Ovary (tissue), 10 donors: ENCODE measurements at places on chromosomes 6 and 20. TPM values are rescaled to one million over a fixed set of nuclear protein-coding genes. Genes with fewer than 3 reads are reported as not detected.

DNA sequence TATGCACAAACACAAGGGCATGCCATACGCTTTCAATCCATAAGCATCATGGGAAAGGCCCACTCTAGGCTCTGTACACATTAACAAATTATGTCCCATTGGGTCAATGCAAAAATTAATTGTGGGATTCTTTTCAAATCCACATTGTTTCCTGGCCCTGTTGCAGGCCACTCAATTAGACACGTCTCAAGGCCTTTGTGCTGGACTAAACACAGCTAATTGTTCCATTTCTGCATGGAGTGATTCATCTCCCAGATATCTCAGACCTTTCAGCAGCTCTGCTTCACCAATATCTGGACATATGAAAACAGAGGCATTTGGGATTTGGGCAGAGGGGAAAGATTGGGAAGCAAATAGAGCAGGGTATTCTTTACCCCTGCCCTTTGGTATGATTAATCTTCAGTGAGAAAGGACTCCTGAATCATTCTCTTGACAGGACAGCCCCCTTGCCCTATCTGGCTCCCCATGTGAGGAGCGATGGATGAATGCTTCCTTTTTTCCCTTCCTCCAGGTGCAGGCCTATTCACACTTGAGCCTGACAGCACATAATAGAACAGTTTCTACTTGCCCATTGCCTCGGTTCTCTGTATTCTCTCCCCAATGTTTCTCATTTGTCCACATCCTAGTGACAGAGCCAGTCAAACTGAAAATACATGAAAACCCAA is 547.6 kb downstream of the HAO1 start:
- DNase-seq: no peak

The CALHM4 gene
- total RNA-seq: not detected

- no peak for DNase-seq
Measured at GRCh38 chr20:52033313-52033712, 158.3 kb downstream of the ZFP64 start.

- no peak for DNase-seq
Measured at GRCh38 chr6:161270116-161270515, 3.7 kb downstream of the AGPAT4 start.

The BMP5 gene
- total RNA-seq: not detected

GRCh38 chr6:131317516-131317915 is 182.2 kb downstream of the AKAP7 start:
- DNase-seq: no peak

The SLC2A10 gene
- total RNA-seq: 16.7 TPM

The RGS17 gene
- total RNA-seq: 0.36 TPM

GRCh38 chr20:35497780-35498189 is 31.7 kb downstream of the C20orf173 start:
- DNase-seq: peak; percentile 82

- DNase-seq: peak; percentile 54
Measured at GRCh38 chr6:56693246-56693607, 50.5 kb upstream of the DST start.

The CFAP206 gene
- 0.25 TPM for total RNA-seq

DNA sequence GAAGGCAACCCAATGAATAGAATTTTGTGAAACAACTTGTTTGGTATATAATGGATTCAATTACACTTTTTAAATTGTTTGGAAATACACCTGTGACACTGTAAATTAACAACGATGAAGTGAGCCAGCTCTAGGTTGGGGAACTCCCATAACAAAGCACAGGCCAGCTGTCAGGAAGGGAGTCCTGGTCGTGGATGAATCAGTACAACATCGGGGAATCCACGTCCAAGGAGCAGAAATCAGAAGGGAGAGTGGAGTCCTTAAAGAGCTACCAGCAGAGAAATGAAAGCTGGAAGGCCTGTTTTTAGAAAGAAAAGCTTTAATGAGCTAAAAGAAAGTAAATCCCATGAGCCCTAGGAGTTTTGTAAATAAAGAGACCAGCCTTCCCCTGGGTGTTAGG is 223.1 kb upstream of the SLC35B3 start:
- DNase-seq: no peak

GRCh38 chr6:40343877-40344565 is 243.1 kb downstream of the LRFN2 start:
- no peak for DNase-seq

The DPPA5 gene
- total RNA-seq: not detected

The FGD2 gene
- total RNA-seq: 3.4 TPM

DNA sequence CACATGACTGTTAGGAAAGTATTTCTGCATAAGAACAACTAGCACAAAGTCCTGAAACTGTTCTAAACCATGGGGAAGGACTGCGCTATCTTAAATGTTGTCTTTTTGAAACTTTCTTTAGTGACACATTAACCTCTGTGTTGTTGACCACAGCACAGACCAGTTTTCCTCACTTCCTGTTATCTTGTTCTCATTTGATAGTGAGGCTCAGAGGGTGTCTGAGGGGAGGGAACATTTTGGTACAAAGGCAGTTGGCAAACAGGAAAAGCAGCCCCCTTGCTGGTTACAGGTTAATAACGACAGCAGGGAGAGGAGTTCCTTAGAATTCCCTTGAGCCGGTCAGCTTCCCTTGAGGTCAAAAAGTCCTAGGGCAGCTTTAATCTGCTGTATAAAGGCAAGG is 143.5 kb upstream of the BMP2 start:
- no peak for DNase-seq

DNA sequence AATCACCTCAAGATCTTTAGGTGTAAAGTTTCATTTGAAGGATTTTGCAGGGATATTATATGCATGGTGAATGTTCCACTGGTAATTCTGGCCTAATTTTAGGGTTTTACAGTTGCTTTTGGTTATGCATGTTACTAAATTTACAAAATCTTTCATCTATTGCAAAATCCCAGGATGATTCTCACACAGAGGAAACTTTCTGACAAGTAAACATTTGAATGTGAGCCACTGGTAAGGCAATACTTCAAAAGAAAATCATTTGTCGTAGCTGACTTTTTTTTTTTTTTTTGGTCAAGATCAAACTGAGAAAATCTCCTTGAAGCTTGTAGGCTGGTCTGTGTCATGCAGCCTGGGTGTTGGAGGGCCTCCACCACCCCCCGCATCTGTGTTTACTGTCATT is 141.9 kb upstream of the EXOC2 start:
- DNase-seq: no peak

GRCh38 chr20:6657111-6657510 is 110.4 kb upstream of the BMP2 start:
- DNase-seq: no peak

- no peak for DNase-seq
Measured at GRCh38 chr6:72238900-72239299, 352.6 kb downstream of the RIMS1 start.

GRCh38 chr20:43726811-43727338 is at the start of gene GTSF1L:
Gene GTSF1L, minus strand, starts transcription at chr20:43727002. Its CDS starts 308 bp downstream, at chr20:43726694.
- no peak for DNase-seq

The FBXO30 gene
- total RNA-seq: 9.7 TPM

DNA sequence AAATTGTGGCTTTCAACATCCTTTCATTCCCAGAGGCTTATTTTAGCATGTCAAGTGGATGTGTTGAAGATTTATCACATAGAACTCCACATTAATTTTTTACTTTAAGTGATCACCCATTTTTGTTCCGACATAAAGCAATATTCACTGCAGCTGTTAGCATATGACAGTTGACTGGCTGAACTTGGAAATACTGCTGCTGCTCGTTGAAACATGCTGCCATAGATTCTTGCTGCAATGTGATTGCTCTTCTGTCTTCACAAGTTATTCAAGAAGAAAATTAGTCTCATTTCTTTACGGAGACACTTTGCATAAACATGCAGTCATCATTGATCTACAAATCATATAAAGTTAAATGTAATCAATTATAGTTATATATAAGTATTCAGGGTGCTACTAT is 248.4 kb downstream of the SAMD5 start:
- no peak for DNase-seq

The SIGLEC1 gene
- 0.63 TPM for total RNA-seq

The HMGN3 gene
- total RNA-seq: 69.9 TPM

GRCh38 chr6:88804701-88805100 is 158.7 kb downstream of the RNGTT start:
- no peak for DNase-seq

DNA sequence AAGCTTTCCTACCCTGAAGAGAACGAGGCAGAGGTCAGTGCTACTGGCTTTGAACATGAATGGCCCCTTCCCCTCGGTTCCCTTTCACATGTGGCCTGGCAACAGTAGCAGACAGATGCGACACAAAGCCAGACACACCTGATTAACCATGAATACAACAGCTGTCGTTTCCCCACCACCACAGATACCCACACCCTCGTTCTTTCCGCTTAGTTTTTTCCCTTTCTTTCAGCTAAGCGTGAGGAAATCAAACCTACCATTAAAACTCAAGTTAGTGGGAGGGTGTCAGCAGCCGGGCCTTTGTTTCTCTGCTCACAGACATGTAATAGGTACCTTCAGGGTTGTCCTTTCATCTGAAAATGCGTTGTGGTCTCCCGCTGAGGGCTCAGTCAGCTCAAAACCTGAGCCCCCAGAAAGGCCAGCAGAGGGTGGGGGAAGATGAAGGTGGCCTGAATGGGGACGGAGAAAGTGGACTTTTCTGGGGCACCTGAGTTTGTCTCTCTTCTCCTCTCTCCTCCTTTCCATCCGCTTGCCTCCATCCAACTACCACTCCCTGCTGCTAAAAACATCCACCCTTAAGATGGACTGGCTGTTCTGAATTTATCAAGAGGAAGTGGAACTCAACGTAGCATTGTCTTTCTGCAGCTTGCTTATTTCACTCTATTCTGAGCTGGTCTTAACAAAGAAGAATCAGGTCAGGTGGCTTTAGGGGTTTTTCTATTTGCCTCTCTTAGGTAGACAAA is 516.6 kb upstream of the JARID2 start:
- DNase-seq: no peak

The BCAS4 gene
- 3.3 TPM for total RNA-seq

GRCh38 chr6:11575408-11576033 is 38.0 kb downstream of the TMEM170B start:
- DNase-seq: peak; percentile 42
